ENCODE measurements at places on chromosomes 1 and 21. TPM values are rescaled to one million over a fixed set of nuclear protein-coding genes. Genes with fewer than 3 reads are reported as not detected.

Gene WNT9A
- 13.2 TPM for total RNA-seq

Gene OR2T11
- not detected for total RNA-seq

Gene SPATA45
- not detected for total RNA-seq

Gene TNFRSF4
- total RNA-seq, result 2.1 TPM

Gene C1orf141
- not detected for total RNA-seq

Gene UBIAD1
- 15.1 TPM for total RNA-seq

Gene TNFSF18
- 0.17 TPM for total RNA-seq

Gene NEK2
- total RNA-seq, result not detected

Gene SFN
- total RNA-seq, result 1.7 TPM

Gene SH3BP5L
- total RNA-seq, result 19.9 TPM

Gene GPR89A
- 14.3 TPM for total RNA-seq

Gene SPRR5
- total RNA-seq, result not detected

Gene GPR61
- not detected for total RNA-seq

Gene PADI3
- total RNA-seq, result not detected

GRCh38 chr21:44637018-44637850, at the start of gene KRTAP10-10:
TSS of gene KRTAP10-10 (plus strand) at chr21:44637356. CDS start at chr21:44637418, 62 bp downstream.
- peak; percentile 53 for DNase-seq

- DNase-seq, result no peak
Measured at GRCh38 chr1:181748013-181748412, 264.7 kb downstream of the CACNA1E start.

- DNase-seq, result no peak
Measured at GRCh38 chr1:221264848-221265247, 385.6 kb downstream of the HLX start.

GRCh38 chr1:234621657-234622335, 11.8 kb upstream of the IRF2BP2 start:
- no peak for DNase-seq

- DNase-seq, result no peak
Measured at GRCh38 chr1:106937104-106937503, 119.4 kb upstream of the PRMT6 start.

DNA sequence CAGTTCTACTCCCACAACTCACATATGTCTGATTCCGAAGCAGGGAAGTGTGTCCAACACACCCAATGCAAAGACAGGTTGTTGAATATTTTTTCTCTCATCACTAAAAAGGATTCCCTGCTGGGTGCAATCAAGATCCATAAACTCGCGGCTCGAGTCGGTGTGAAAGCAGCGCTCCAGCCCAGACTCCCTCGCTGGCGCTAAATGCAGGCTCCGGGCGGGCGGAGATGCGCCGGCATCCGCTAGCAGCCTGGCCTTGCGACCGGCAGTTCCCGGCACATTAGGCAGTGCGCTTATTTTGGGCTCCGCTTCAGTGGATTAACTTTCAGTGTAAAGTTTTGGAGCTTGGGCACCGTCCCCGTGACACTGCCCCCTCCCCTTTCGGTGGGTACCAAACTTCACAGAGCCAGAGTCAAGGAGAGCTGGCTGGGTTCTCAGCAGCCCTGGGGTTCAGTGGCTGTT, 87.7 kb upstream of the POU3F1 start:
- no peak for DNase-seq

DNA sequence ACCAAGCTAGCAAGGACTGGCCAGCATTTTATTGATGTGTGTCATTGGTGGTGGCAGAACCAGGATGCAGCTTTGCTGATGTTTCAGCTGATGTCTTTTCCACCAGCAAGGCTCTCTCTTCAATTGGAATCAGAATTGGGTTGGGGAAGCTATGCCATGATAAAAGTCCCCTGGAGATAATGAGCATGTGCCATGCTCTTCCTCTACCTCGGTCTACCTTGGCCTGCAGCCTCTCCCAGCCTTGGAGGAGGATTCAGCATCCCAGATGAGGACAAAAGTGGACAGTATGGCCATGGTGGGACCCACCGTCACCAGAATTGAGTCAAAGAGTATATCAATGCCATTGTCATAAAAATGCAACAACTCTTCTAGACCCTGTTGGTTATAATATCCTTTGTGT, 8.6 kb downstream of the AVPR1B start:
- DNase-seq, result no peak

DNA sequence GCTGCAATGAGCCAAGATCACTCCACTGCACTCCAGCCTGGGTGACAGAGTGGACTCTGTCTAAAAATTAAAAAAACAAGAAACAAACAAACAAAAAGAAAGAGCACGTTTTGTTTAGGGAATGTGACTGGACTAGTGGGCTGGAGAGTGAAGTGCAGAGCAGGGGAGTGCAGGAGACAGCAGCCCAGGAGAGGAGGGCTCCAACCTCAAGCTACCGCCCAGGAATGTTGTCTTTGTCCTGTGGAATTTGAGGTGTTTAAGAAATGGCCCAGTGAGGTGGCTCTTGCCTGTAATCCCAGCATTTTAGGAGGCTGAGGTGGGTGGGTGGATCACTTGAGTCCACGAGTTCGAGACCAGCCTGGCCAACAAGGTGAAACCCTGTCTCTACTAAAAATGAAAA, 42.4 kb upstream of the MTF2 start:
- DNase-seq, result no peak

- DNase-seq, result no peak
Measured at GRCh38 chr1:206868264-206868663, 2.8 kb downstream of the IL20 start.

GRCh38 chr21:37414292-37415253, 48.0 kb downstream of the DYRK1A start:
- no peak for DNase-seq

DNA sequence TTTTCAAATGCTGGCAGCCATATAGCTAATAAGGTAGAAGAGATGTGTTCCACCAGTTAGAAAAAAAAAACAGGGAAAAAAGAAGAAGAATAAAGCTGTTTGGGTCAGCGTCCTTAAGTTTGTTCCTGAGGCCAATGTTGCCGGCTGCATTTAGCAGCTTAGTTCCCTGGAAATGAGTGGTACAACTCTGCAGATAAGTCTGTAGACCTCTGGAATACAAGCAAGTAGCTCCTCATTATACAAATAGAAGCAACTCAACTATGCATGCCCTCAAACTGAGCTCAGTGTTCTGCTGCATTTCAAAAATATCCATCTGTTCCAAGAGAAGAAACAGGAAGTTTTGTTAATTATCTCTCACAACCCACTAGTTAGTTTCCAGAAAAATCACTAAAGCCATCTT, 181.2 kb upstream of the PKN2 start:
- DNase-seq, result no peak

DNA sequence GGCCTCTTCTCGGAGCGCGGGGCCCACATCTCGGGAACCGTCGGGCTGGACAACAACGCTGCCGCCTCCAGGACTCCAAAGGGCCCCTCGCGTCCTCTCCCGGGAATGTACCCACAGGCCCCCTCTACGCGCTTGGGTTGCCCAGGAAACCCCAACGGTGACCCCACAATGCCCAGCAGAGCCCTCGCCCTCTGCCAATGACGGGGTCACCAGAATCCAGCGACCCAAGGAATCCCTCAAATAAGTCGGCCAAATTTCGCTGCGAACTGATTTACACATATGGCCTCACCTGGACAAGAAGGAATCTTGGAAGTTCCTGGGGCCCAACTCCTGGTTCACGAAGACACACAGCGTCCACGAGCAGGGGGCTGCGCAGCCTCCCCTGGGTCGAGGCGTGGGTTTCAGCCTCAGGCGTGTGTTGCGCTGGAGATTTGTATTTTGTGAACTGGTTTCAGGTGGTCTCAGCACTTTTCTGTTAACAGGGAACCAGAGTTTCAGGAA, 78.1 kb downstream of the DESI2 start:
- no peak for DNase-seq

GRCh38 chr1:183443466-183443865, 25.3 kb upstream of the NMNAT2 start:
- DNase-seq, result no peak

DNA sequence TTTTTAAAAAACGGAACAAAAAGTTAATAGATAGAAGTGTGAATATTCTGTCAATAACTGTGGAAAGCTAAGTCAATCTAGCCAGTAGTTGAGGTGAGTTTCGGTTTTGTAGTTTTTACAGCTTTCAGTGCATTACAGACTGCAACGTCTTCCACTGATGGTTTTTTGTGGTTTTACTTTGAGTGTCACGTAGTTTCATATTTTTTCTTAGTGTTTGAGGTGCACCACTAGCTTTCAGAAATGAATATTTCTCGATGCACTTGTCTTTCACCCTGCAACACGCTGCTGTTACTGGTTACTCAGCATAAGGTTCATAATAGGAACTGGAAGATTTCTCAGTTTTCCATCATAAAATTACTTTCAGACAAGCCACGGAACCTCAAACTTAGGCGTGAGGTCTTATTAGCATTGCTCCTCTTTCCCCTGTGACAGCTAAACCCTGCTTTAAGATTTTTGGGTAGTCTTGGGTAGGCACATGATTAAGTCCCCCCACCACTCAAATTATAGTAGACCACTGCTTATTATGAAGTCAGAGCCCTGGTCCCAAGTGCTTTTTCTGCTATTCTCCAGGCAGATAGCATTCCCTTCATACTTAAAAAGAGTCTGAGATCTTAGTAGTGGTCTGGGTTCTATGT, 1412.7 kb downstream of the KCNT2 start:
- DNase-seq, result no peak

GRCh38 chr1:227472772-227473171, 90.6 kb upstream of the ZNF678 start:
- no peak for DNase-seq

- no peak for DNase-seq
Measured at GRCh38 chr21:36909901-36910561, 56.4 kb downstream of the HLCS start.

GRCh38 chr1:6600410-6601048, 2.1 kb downstream of the KLHL21 start:
- no peak for DNase-seq

DNA sequence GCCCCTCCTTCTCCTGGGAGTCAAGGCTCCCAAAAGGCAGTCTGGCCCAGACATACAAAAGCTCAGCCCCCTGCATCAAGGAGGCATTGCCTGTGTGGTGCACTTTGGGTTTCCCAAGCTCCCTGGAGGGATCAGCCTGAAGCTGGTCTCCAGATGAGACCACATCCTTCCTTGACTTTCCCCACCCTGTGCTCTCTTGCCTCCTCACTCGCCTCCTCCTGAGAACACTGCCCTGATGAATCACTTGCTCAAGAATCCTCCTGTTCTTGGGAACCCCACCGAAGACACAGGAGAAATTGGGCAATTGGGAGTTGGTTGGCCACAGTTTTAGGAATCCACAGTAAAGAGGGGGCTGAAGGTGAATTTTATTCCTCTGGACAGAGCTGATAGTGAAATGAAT, 34.8 kb upstream of the LYST start:
- no peak for DNase-seq

DNA sequence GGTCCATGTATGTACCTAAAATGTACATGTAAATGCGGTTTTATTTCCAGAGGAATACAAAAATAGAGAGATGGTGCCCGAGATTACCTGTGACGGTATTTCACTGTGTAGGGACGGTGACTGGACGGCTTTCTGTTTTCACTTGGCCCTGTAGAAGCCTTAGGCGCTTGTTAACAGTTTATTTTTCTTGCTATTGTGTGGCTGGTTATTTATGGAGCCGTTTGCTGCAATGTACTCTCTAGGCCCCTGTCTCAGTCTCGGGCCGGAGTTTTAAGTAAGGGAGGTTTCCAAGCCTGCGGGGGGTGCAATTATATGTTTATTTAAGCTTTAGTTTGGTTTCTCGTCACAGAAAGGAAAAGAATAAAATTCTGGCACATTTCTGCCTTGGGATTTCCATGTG, 413 bp downstream of the EFCAB7 start:
- DNase-seq, result no peak

DNA sequence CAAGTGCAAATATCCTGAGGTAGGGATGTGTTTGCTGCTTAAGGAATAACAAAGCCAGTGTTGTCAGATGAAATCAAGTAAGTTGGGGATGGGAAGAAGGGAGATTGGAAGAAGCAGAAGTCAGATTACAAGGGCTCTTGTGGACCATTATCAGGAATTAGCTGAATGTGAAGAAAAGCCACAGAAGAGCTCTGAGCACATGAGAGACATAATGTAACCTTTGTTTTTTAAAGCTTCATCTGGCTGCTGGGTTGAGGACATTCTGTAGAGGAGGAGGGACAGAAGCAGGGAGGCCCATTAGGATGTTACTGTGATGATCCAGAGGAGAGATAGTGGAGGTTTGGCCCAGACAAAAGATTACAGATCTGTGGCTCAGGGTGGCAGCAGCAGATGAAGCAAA, 111.7 kb downstream of the DUSP10 start:
- no peak for DNase-seq

DNA sequence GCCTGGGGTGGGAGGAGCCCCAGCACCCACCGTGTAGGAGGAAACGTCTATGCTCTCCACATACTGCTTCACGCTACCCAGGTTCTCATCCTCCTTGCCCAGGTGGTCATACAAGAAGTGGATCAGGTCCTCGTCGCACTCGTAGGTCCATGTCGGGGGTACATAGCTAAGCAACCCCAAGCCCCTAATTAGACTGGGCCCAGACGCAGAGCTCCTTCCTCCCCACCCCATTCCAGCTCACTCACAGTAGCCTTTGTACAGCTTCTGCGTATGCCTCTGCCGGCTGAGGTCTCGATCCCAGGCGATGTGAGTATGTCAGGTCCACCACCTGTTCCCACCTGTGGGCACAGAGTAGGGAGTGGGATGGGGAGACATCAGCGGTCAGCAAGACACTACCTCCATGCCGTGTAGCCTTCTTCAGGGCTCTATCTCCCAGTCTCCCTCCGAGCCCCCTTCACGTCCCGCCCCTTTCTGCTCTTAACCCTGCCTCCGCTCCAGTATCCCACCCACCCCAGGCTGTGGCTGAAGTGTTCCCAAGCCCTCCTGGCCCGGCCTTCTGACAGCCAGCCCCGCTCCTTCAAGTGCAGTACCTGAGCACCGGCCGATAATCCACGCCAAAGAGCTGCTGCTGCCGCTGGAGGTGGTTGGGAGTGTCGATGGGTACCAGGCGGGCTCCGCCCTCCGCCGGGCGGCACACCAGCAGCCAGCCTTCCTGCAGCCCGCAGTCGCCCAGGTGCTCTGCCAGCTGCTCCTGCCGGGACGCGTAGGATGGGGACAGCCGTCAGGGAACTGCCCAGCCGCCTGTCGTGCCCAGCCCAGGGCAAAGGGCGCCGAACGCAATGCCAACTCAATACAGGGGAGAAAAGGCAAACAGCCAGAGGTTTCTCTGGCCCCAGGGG, 919 bp downstream of the HECTD3 start:
- DNase-seq, result peak; percentile 64

DNA sequence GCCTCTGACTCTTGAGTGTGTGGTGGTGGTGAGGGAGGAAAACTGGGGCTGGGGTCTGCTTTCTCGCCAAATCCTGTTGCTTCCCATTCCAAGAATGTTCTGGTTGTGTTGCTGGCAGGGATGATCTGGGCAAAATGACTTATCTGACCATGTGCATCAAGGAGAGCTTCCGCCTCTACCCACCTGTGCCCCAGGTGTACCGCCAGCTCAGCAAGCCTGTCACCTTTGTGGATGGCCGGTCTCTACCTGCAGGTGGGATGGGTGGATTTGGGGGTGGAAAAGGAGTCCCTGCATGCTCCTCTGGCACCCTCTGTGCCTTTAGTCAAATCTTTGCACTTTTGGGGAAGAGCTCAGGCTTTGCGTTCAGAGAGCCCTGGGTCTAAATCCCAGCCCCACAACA, 18.1 kb downstream of the CYP4B1 start:
- peak; percentile 90 for DNase-seq

All from esophagus muscularis mucosa (tissue), 4 donors.